ENCODE measurements at places on chromosomes 5 and 9. TPM values are rescaled to one million over a fixed set of nuclear protein-coding genes. Genes with fewer than 3 reads are reported as not detected.
A peak's percentile ranks its signal among the peaks of the same experiment; 100 is the strongest.

DNA sequence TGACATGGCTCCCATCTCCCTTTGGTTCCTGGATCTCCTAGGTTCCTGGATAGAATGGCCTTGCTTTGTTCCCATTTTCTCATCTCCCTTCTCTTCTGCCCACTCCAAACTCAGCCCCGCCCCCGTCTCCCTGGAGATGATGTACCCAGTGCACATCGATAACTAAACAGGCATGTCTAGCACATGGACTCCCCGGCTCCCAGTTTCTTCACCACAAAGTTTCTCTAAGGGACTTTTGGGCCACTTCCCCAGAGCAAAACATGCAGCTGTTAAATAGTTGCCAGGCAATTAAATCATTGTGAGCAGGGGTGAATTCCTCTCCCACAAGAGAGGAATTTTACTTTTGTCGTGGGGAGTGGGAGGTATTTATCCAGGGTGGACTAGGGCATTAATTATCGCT, 259.0 kb downstream of the GADD45G start:
- no peaks in the 10 kb centered on the region for H3K36me3 ChIP-seq
- peak; percentile 18 for DNase-seq
- H3K27ac ChIP-seq = no peak overlapping the region
- H3K4me1 ChIP-seq = no peaks in the 10 kb centered on the region

DNA sequence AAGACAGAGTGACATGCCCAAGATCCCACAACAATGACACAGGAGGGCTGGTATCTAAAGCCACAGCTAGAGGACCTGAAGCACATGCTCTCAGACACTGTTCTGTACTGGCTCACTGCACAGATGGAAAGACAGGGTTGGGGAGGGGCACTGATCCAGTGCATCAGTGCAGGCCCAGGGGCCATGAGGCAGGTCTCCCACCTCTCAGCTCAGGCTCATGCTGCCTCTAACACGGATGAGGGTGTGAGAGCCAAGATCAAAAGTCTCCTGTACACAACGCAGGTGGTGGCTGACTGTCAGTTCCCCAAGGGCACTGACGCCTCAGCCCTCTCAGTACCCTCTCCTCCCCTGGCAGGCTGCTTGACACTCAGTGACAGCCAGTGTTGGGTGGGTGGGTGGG, 10.9 kb downstream of the RAPGEF1 start:
- H3K27ac ChIP-seq = peak overlapping the region; percentile 79
- H3K36me3 ChIP-seq = no peaks in the 10 kb centered on the region
- no peak overlapping the region for H3K4me3 ChIP-seq
- DNase-seq = no peak
- no peaks in the 10 kb centered on the region for H3K27me3 ChIP-seq

- H3K36me3 ChIP-seq = no peaks in the 10 kb centered on the region
- peak within 1 kb of the TSS; percentile 27 for H3K4me3 ChIP-seq
- no peak within 1 kb of the TSS for H3K27ac ChIP-seq
- H3K27me3 ChIP-seq = peaks cover 12% of the 10 kb centered on the region
- DNase-seq = peak; percentile 73
Observed at GRCh38 chr5:168528521-168529373, at the start of gene FBLL1. Gene FBLL1 (plus strand): TSS chr5:168529305. CDS start chr5:168529505, 200 bp downstream.

DNA sequence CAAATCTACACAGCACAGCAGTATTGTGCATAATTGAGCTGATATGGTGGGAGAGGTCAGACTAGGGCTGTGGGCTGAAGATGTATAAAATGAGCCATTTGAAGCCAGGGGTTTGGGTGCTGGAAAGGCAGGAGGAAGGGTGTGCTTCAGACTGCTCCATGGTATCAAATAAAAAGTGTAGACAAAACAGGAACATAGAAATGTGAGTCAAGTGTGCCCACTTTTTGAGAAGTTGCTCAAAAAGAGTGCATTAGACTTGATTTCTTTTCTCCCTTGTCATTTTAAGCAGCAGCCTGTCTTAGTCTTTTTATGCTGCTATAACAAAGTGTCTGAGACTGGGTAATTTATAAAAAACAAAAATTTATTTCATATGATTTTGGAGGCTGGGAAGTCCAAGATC, 55.8 kb upstream of the ZFAND5 start:
- no peak for DNase-seq
- no peak overlapping the region for H3K4me3 ChIP-seq
- H3K36me3 ChIP-seq = no peaks in the 10 kb centered on the region
- H3K4me1 ChIP-seq = no peaks in the 10 kb centered on the region
- no peaks in the 10 kb centered on the region for H3K27me3 ChIP-seq

DNA sequence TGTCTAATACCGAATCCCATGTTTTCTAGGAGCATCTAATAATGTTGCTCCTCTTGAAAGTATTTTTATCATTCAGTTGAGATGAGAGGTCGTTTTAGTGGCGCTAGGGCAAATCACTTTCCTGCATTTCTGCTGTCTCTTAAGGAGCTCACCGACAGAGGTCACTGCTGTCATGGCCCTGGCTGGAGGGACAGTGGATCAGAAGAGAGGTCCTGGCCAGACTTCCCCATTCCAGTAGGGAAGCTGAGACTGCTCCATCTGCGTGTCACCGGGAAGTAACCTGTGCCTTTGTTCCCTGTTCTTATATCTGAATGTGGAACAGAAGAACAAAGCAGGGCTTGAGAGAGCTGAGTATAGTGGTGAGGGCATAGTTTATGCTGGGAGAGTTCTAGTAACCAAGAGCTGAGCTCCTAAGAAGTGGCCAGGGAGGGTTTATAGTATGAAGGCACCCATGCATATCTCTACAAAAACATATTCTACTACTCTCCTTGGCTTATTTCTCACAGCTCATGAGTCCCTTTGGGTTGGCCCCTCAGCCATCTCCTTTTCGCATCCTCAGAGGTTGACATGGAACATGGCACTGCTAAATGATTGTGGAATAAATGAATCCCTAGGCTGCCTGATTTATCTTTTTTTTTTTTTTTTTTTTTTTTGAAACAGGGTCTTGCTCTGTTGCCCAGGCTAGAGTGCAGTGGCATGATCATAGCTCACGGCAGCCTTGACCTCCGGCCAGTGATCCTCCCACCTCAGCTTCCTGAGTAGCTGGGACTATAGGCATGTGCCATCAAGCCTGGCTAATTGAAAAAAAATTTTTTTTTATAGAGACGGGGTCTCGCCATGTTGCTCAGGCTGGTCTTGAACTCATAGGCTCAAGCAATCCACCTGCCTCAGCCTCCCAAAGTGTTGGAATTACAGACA, 27.2 kb downstream of the ATP6V0E1 start:
- H3K27ac ChIP-seq = peak overlapping the region; percentile 69
- DNase-seq = no peak
- H3K36me3 ChIP-seq = no peaks in the 10 kb centered on the region
- H3K4me1 ChIP-seq = peaks cover 3% of the 10 kb centered on the region
- no peaks in the 10 kb centered on the region for H3K27me3 ChIP-seq

- no peak for DNase-seq
- no peak overlapping the region for H3K27ac ChIP-seq
- H3K27me3 ChIP-seq = no peaks in the 10 kb centered on the region
Observed at GRCh38 chr5:14611737-14612136, 30.1 kb downstream of the OTULINL start.

GRCh38 chr9:125659954-125660353, 47.1 kb downstream of the MAPKAP1 start:
- no peaks in the 10 kb centered on the region for H3K36me3 ChIP-seq
- peaks cover 10% of the 10 kb centered on the region for H3K4me1 ChIP-seq
- no peaks in the 10 kb centered on the region for H3K27me3 ChIP-seq
- no peak for DNase-seq
- no peak overlapping the region for H3K27ac ChIP-seq

- no peak overlapping the region for H3K27ac ChIP-seq
- DNase-seq = no peak
- no peak overlapping the region for H3K4me3 ChIP-seq
- H3K36me3 ChIP-seq = no peaks in the 10 kb centered on the region
- no peaks in the 10 kb centered on the region for H3K27me3 ChIP-seq
- H3K4me1 ChIP-seq = no peaks in the 10 kb centered on the region
Observed at GRCh38 chr5:3375586-3376311, 219.9 kb upstream of the IRX1 start.

ACOT12 gene
- total RNA-seq = not detected

RECK gene
- total RNA-seq = 16.0 TPM

ASS1 gene
- 51.2 TPM for total RNA-seq

PSD2 gene
- 0.20 TPM for total RNA-seq

TARS1 gene
- total RNA-seq = 97.5 TPM

FGF10 gene
- total RNA-seq = 37.3 TPM

PKD2L2 gene
- total RNA-seq = not detected

ZMAT2 gene
- total RNA-seq = 43.3 TPM

ORM2 gene
- 24.9 TPM for total RNA-seq

LCN9 gene
- not detected for total RNA-seq
